ENCODE measurements at places on chromosomes 3 and 15. TPM values are rescaled to one million over a fixed set of nuclear protein-coding genes. Genes with fewer than 3 reads are reported as not detected.

ZFAND6 gene
- 329 TPM for total RNA-seq

RBP2 gene
- total RNA-seq: not detected

ZFYVE19 gene
- 19.3 TPM for total RNA-seq

DNA sequence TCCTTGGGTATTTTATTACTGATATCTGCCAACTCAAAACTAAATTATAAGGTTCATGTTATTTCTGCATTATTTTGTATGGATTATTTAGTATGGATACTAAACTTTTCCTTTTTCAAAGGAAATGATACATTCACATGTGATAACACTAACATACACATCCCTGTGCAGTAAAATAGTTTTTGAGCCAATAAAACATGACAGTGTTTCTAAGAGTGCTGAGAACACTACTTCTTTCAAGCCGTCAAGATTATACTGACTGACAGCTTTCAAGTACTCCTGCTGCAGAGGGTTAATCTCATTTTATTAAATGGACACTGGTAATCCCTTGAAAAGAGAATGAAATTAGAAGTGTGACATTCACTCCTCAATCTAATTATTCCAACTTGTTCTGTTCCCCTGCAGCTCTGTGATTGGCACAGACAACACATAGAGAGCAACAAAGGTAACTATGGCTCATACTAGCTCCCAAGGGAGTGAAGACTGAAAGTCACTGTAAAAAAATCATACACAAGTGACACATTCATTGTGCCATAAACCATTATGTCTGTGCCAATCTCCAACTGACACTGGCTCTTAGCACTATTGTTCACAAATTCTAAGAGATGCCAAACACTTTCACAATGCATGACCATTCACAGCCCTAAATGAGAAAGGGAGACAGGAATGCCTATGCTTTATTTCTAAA lies 468.6 kb downstream of the SHQ1 start:
- peak; percentile 18 for DNase-seq
- H3K4me3 ChIP-seq: no peak overlapping the region
- no peaks in the 10 kb centered on the region for H3K27me3 ChIP-seq
- H3K27ac ChIP-seq: no peak overlapping the region
- peaks cover 49% of the 10 kb centered on the region for H3K4me1 ChIP-seq

SLC7A14 gene
- total RNA-seq: not detected

KLF15 gene
- 7.2 TPM for total RNA-seq

INKA1 gene
- 0.84 TPM for total RNA-seq

BNC1 gene
- total RNA-seq: not detected

RLBP1 gene
- 1.3 TPM for total RNA-seq

- no peak overlapping the region for H3K27ac ChIP-seq
- DNase-seq: no peak
- no peaks in the 10 kb centered on the region for H3K36me3 ChIP-seq
- H3K27me3 ChIP-seq: no peaks in the 10 kb centered on the region
- no peak overlapping the region for H3K4me3 ChIP-seq
Measured at GRCh38 chr15:92687195-92687602, 31.6 kb upstream of the FAM174B start.

- no peak for DNase-seq
- H3K27ac ChIP-seq: no peak overlapping the region
- no peaks in the 10 kb centered on the region for H3K36me3 ChIP-seq
- no peaks in the 10 kb centered on the region for H3K27me3 ChIP-seq
- no peak overlapping the region for H3K4me3 ChIP-seq
- H3K4me1 ChIP-seq: no peaks in the 10 kb centered on the region
Measured at GRCh38 chr15:101597360-101597928, 54.7 kb downstream of the TM2D3 start.

DNA sequence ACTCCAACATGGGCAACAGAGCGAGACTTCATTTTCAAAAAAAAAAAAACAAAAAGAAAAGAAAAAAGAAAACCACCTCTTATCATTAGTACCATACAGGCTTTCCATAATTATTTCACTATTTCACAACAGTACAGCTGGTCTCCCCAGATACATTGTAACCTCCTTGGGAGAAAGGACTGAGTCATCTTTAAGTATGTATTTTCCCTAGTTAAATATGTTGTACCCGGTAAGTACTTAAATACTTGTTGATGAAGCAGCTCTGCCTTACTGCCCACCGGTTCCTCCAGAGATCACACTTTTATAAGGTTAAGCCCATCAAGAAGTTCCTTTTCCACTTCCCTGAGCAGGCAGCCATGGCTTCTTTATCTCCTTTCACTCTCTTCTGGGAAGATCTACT lies 789.5 kb upstream of the CFAP20DC start:
- no peak overlapping the region for H3K27ac ChIP-seq
- no peak for DNase-seq
- H3K27me3 ChIP-seq: no peaks in the 10 kb centered on the region
- H3K4me1 ChIP-seq: no peaks in the 10 kb centered on the region
- H3K4me3 ChIP-seq: no peak overlapping the region
- H3K36me3 ChIP-seq: no peaks in the 10 kb centered on the region

DNA sequence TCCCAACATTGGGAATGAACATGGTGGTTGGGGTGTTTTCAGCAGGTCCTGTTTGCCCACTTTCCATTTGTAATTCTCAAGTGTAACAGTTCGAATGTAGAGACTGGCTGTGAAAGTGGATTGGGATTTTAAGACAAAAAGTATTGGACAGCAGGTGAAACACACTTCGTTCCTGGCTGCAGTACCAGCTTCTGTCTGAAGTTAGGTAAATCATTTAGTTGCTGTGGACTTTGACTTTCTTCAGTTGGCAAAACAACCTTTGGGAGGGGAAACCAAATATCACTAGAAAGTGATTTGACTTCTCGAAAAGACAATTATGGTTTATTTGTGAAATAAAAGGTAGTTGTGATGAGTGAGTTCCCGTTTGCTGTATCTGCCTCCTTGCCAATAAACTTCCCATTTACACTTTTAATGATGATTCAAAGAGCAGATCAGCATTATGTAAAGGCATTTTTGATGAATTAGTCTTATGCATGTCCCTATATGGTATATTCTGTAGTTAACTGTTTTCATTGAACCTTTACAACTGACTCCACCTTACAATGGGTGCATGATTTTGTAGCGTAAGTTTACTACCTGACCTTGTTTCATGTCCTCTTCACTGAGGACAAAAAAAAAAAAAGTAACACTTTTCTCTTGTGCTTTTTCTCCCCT lies 34.0 kb downstream of the FNDC3B start:
- DNase-seq: no peak
- H3K4me3 ChIP-seq: no peak overlapping the region
- H3K27me3 ChIP-seq: no peaks in the 10 kb centered on the region
- H3K4me1 ChIP-seq: peaks cover 44% of the 10 kb centered on the region

MAGI1 gene
- total RNA-seq: 40.6 TPM

ZNF35 gene
- total RNA-seq: 23.4 TPM

SUSD5 gene
- total RNA-seq: 3.1 TPM

- no peaks in the 10 kb centered on the region for H3K36me3 ChIP-seq
- no peaks in the 10 kb centered on the region for H3K27me3 ChIP-seq
- no peak overlapping the region for H3K4me3 ChIP-seq
- DNase-seq: no peak
- H3K4me1 ChIP-seq: no peaks in the 10 kb centered on the region
- H3K27ac ChIP-seq: no peak overlapping the region
Measured at GRCh38 chr3:115947325-115947724, 324.0 kb downstream of the GAP43 start.

GRCh38 chr15:57547243-57547755 lies 44.4 kb upstream of the MYZAP start:
- H3K36me3 ChIP-seq: no peaks in the 10 kb centered on the region
- H3K4me3 ChIP-seq: no peak overlapping the region

DNA sequence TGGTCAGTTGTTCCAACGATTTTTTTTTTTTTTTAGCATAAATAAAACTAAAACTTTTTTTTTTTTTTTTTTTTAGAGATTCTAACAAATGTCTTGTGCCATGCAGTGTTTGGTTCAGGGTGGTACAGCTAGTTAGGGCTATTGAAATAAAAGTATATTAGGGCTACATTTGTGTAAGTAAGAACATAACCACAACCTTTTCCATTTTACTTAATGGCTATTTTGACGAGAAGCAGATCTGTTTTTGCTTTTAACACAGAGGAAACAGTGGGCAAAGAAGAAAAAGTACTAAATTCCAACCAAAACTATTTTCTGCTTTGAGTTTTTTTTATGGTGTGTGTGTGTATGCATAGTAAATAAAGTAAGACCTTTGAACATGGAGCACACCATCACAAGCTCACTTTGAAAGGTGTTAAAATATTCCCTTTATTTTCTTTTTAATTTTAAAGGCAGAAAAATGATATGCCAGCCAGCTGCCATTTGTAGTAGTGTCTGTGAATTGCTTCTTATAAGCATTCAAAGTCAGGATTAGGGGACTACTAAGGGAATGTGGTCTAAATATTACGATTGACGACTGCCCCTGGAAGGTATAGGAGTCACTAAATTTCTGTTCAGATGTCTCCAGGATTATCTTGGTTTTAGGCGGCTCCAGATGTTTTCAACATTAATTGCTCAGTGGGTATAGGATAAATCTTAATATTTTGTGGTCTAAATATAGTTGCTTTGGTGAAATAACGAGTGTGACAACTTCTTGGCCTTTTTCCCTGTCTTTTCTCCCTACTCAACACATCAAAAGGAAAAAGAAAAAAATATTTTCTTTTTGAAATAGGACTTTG lies 3.1 kb downstream of the RARB start:
- peaks cover 53% of the 10 kb centered on the region for H3K4me1 ChIP-seq
- no peak overlapping the region for H3K4me3 ChIP-seq
- no peaks in the 10 kb centered on the region for H3K36me3 ChIP-seq
- no peak overlapping the region for H3K27ac ChIP-seq

DNA sequence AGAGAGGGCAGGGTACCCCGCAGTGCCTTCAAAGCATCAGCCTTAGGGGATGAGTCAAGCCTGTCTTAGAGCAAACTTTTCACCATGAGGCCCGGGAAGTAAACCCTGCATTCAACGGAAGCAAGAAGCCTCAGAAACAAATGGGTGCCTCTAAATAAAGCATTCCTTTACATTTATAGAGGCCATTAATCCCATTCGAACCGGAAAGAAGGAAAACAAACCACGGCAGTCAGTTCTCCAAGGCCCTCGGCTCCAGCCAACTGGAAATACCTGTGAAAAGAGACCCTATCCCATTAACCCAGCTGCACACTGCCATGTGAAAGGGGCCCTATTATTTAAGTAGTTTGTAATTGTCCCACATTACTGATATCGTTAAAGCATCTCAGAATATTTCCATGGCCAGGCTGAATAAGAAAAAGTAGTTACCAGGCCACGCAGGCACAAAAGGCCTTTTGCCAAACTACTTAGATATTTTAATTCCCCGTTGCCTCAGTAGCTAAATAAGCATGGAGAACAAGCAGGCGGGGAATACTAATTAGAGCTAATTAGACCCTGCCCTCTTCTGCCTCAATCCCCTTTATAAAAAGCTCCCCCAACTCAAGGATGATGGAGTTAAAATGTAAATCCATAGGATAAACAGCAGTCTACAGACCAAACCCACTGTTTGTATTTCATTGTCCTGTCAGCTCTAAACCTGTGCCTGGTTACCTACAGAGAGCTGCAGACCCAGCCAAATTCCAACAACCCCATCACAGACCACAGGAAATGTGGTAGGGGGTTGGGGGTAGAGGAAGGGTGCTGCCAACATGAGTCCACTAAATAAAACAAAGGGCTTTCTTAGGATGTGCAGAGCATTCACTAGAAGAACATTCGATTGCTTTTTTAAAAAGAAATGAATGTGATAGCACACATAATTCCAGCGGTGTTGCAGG lies 4.1 kb downstream of the ITGB5 start:
- peak; percentile 84 for DNase-seq
- H3K27me3 ChIP-seq: peaks cover 4% of the 10 kb centered on the region
- H3K36me3 ChIP-seq: no peaks in the 10 kb centered on the region
- peak overlapping the region; percentile 22 for H3K4me3 ChIP-seq
- H3K4me1 ChIP-seq: peaks cover 38% of the 10 kb centered on the region
- peak overlapping the region; percentile 95 for H3K27ac ChIP-seq

DNA sequence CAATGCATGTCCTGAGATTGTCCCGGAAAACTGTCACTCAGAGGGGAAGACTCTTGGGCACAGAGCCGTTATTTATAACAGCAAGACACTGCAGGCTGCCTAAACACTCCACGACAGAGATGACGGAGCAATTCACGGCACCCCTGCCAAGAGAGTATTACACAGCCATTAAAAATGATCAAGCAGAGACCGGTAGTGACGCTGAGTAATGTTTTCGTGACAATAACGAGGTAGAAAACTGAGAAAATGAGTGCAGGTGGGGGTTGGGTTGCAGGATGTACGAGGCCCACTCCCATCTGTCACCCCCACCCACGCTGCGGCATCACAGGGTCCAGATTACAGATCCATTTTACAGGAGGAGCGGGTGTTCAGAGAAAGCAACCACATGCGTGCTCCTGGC lies 58.9 kb upstream of the LINGO1 start:
- no peak overlapping the region for H3K27ac ChIP-seq
- H3K27me3 ChIP-seq: no peaks in the 10 kb centered on the region

- H3K4me1 ChIP-seq: no peaks in the 10 kb centered on the region
- DNase-seq: peak; percentile 93
- no peaks in the 10 kb centered on the region for H3K36me3 ChIP-seq
- peaks cover 39% of the 10 kb centered on the region for H3K27me3 ChIP-seq
Measured at GRCh38 chr3:43894176-43895049, 203.7 kb downstream of the ABHD5 start.

- no peaks in the 10 kb centered on the region for H3K4me1 ChIP-seq
- no peak overlapping the region for H3K27ac ChIP-seq
- no peak for DNase-seq
- H3K27me3 ChIP-seq: no peaks in the 10 kb centered on the region
Measured at GRCh38 chr3:39127269-39127907, 19.9 kb downstream of the TTC21A start.

ERC2 gene
- 24.8 TPM for total RNA-seq

- H3K36me3 ChIP-seq: no peaks in the 10 kb centered on the region
- no peaks in the 10 kb centered on the region for H3K27me3 ChIP-seq
- H3K4me1 ChIP-seq: no peaks in the 10 kb centered on the region
- H3K27ac ChIP-seq: no peak overlapping the region
Measured at GRCh38 chr3:67941433-67942030, 287.1 kb upstream of the SUCLG2 start.

DNA sequence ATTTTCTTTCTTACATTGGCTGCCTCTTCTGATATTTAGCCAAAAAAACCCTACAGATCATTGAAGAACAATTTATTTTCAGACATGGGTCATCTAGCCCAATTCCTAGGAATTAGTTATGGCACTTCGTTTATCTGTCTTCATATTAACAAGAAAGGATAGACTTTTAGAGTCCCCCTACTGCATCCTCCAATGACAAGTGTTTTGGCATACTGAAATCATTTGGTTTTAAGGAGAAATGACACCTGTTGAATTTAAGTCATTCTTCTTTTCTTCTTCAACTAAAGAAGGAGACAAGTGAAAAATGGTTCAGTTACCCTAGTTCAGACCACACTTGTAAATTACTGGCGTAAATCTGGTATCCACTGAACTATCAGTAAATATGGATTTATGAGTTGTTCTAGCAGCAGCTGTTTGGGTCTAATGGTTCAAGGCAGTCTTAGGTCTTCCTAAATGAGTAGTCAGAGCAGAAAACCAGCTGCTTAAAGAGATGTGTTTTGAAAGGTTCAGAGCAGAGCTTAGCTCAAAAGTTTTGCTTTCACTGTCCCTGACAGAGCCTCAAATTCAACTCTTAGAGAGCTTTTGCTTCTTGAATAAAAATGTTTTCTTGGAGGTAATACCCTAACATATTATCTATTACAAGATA lies 5.6 kb downstream of the VGLL3 start:
- no peaks in the 10 kb centered on the region for H3K36me3 ChIP-seq
- H3K4me3 ChIP-seq: no peak overlapping the region
- H3K27ac ChIP-seq: no peak overlapping the region
- H3K4me1 ChIP-seq: peaks cover 7% of the 10 kb centered on the region
- peaks cover 17% of the 10 kb centered on the region for H3K27me3 ChIP-seq
- no peak for DNase-seq

CISH gene
- 0.32 TPM for total RNA-seq

SCAPER gene
- total RNA-seq: 15.0 TPM

LMAN1L gene
- total RNA-seq: not detected

IQCF5 gene
- total RNA-seq: not detected

CPN2 gene
- total RNA-seq: not detected

TRPC1 gene
- 45.1 TPM for total RNA-seq
